ENCODE measurements at places on chromosomes 7 and 10.

- DNase-seq, result no peak
Observed at GRCh38 chr10:1061930-1062774, 6.0 kb downstream of the WDR37 start.

GRCh38 chr7:158013085-158013668 lies 574.4 kb downstream of the PTPRN2 start:
- DNase-seq, result no peak

DNA sequence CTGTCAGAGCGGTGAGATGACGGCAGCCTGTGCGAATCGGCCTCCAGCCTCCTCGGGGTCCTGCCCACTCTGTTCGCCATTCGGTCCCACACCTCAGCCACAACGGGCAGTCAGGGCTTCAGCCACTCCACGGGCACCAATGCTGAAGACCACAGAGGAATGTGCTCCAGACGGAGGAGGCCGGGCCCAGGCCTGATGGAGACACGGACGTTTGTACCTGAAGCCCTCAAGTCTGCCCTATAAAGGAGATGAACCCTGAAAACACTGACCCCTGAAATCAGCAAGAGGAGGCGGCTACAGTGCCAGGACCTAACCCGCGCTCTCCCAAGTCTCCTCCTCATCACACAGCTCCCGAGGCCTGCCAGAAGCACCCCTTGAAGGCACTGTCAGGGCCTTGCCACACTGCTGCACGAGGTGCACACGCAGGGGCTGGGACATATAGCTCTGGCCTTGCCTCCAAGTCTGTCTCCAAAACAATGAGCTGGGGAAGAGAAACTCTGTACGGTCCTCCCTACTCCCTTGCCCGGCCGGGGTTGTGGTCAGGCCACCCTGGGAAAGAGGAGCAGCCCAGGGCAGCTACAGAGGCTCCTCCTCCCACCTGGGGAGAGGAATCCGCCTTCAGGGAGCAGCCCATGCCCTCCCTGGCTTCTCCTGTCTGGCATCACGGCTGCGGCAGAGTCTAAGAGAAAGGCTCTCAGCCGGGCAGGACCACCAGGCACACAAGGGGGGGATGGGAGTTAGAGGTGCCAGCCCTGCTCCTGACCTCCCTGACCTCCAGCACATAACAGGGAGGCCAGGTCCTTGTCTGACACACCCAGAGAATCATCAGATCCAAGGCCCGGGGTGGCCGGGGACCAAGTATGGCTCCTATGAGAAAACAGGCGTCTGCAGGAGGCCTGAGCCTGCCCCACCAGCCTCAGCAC lies 310.1 kb downstream of the PTPRN2 start:
- peak; percentile 10 for DNase-seq

GRCh38 chr7:41870461-41871138 lies 167.7 kb upstream of the INHBA start:
- no peak for DNase-seq

DNA sequence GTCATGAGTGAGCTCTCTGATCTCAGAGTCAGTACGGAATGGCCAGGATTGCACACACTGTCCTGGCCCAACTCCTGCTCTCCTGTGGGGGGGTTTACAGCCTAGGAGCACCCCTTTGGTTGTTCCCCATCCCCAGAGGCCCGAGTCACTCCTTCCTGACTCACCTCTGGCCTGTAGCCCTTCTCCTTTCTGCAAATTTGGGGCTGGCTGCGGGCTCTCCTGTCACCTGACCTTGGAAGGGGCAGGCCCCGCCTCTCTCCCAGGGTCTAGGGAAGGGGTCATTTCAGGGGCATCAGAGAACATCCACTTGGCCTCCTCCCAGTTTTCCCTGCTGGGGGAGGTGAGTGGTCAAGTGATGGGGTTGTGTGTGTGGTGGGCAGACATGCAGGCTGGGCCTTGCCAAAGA lies 1.7 kb downstream of the NYAP1 start:
- DNase-seq, result no peak

GRCh38 chr10:3139216-3139910 lies 33.2 kb downstream of the PITRM1 start:
- no peak for DNase-seq

GRCh38 chr7:11896663-11897062 lies 64.7 kb upstream of the THSD7A start:
- no peak for DNase-seq

- no peak for DNase-seq
Observed at GRCh38 chr10:74586088-74586585, 240.3 kb upstream of the KAT6B start.

Data from mesothelial cell of epicardium (in vitro differentiated cells).